Amniotic epithelial cell (primary cell): ENCODE measurements at places on chromosomes 11 and 22.

GRCh38 chr11:35083181-35083430 lies 55.9 kb upstream of the CD44 start:
- no peak for DNase-seq

DNA sequence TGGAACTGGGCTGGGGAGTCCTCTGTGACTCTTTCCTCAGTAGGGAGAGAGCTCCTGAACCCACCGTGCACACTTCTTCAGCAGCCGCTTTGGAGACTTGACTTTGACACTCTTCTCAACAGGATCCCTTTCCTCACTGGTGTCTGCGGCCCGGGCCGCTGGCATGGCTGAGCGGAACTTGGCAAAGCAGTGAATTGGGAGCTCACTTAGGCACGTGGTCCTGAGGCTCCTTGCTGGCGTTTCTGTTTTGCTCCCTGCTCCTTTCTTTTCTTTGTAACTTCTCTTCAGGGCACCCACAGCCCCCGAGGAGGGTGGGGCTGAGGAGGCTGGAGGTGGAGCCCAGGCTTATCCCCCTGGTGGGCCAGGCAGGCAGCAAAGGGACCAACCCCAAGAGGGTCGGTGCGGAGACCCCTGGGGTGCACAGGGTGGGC lies 8.4 kb upstream of the KCNQ1OT1 start:
- DNase-seq = no peak

GRCh38 chr11:2563213-2564007 lies 118.6 kb downstream of the KCNQ1 start:
- DNase-seq = peak; percentile 3

- no peak for DNase-seq
These were observed 3.3 kb upstream of the JAML start for GRCh38 chr11:118227865-118228785.

DNA sequence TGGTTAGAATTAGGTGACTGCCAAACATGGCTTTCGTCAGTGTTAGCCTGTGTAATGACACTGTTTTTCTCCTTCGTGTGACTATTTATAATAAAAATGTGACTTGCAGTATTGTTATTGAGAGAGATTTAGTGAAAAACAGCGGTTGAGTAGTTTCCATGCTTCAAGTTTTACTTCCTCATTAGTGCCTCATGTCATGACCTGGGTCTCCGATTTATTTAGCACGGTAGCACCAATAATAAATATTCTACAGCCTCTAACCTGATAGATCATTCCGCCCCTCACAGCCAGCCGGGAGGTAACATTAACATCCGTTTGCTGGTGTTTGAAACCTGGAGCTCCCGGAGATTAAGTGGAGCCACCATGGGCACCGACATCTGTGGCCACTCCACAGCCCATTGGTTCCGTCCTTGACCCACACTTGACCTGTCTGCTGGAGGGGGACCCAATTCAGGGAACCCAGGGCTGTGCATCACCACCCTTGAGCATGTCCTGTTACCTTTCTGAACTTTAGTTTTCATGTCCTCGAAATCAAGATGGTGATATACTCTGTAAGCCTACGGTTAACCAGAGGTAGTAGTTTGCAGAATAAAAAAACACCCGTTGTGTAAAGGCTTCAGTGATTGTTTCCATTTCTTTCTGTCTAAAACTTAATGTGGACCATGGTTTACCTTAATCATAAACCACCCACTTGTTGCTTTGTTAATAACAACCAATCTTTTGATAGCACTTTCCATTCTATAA lies 104.1 kb downstream of the ATXN10 start:
- no peak for DNase-seq
